Pancreas (tissue), 10 donors: ENCODE measurements at places on chromosomes 3 and 15. TPM values are rescaled to one million over a fixed set of nuclear protein-coding genes. Genes with fewer than 3 reads are reported as not detected.

IQCF5 gene
- total RNA-seq: not detected

BOC gene
- total RNA-seq: 4.9 TPM

RBM5 gene
- 42.5 TPM for total RNA-seq

XCR1 gene
- total RNA-seq: 0.31 TPM

ZIC1 gene
- not detected for total RNA-seq

THAP10 gene
- total RNA-seq: 1.3 TPM

ACAN gene
- total RNA-seq: 0.04 TPM

FRG2C gene
- not detected for total RNA-seq

TCAIM gene
- 15.4 TPM for total RNA-seq

GOLGA8Q gene
- total RNA-seq: 0.83 TPM

GRCh38 chr15:49918121-49918520 is 200.9 kb downstream of the ATP8B4 start:
- no peak for DNase-seq

DNA sequence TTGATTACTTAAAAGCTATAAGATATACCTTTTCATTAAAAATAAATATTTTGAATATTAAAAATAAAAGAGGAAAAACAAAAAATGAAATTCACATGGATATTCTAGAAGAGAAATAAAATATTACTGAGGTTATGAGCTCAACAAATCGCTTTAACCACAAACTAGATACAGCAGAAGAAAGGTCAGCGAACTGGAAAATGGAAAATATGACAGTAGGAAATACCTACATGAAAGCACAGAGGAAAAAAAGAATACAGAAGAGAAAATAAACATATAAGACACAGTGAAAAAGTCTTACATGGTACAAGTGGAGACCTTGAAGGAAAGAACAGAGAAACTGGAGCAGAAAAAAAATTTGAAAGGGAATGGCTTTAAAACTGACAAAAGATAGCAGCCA is 33.2 kb downstream of the SCAPER start:
- DNase-seq: no peak

- no peak for DNase-seq
Observed at GRCh38 chr3:46974421-46975171, 1.9 kb downstream of the CCDC12 start.

- no peak for DNase-seq
Observed at GRCh38 chr3:183074261-183074660, 25.0 kb downstream of the MCCC1 start.

GRCh38 chr3:36679384-36680200 is 84.8 kb downstream of the DCLK3 start:
- DNase-seq: no peak

GRCh38 chr15:67707520-67708283 is 117.6 kb upstream of the SKOR1 start:
- no peak for DNase-seq

- no peak for DNase-seq
Observed at GRCh38 chr3:44989636-44990373, 13.8 kb downstream of the EXOSC7 start.

- DNase-seq: no peak
Observed at GRCh38 chr15:80452166-80452565, 48.0 kb downstream of the ARNT2 start.

DNA sequence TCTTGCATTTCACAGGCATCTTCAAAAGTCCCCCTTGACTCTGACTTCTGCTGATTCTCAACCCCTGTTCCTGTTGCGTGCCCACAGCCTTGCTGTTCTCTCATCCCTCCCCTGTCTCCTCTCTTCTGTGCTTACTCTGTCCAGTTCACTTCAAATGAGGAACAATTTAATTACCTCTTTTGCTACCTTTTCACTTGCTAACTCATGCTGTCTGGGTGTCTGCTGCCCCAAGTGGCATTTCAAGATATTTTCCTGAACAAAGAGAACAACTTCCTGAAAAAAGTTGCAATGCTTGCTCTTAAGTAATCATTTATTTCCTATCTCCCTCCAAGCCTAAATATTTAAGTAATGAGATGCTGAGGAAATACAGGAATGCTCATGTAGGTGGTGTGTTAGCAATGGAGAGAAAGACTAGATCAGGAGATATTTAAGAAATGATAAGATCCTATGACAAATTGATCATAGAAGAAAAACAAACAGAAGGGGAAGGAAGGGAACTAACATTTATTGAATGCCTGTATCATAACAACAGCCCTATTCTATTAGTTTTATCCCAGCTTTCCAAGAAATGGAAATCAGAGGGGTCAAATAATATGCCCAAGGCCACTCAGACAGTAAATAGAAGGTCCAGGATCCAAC is 42.2 kb downstream of the SV2B start:
- DNase-seq: no peak

DNA sequence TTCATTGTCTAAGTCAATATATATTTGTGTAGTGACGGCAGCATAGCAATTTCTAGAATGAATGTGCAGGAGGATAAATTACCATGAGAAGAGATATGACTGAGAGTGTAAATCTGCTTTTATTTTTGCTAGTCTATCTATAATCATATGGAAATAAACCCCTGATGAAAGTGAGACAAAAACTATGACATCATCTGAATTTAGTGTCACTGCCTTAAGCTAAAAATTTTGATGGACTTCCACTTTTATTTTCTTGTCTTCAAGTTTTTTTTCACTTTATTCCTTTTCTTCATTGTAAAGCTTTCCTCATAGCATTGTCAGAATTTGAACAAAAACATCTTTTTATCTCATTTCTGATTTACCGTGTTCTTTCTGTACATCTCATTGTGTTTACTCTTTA is 242.0 kb downstream of the CHST2 start:
- DNase-seq: no peak

DNA sequence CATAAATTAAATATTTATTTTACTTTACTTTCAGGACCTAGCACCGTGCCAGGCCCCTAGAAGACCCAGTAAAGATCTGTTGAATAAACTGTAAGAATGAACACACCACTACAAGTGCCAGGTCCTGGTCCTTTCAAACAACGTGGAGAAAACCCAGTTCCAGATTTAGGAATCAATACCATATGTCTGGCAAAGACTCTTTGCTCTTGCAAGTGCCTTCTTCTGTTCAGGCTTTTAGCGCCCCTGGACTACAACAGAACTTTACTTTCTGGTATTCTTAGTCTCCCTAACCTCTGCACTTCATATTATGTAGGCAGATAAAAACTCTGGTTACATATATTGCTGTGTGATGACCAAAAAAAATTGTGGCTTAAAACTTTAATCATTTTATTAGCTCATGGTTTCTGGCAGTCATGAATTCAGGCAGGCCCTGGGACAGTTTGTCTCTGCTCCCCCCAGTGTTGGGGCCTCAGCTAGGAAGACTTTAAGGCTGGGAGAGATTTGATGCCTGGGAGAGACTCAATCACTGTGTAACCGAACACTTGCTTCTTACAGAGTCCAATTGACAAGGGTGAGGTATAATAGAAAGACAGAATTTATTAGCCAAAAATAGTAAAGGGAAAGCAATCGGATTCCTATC is 2.9 kb upstream of the PSMA4 start:
- no peak for DNase-seq

DNA sequence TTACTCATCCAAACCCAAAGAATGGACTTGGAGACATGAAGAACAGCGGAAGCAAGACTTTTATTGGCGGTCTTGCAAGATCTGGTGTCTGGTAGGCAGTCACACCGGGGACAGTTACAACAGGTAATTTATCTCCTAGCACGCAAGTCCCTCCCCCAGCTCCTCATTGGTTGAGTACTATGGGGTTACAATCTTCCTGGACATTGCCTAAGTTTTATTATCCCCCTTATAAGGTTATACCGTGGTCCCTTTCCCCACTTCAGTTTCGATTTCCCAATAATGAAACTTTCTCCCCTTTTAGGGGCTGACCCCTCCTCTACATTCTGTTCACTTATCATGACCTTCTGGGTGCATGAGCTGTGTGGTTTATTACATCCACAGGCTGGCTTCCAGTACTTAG is 18.7 kb downstream of the ARL8B start:
- DNase-seq: no peak

DNA sequence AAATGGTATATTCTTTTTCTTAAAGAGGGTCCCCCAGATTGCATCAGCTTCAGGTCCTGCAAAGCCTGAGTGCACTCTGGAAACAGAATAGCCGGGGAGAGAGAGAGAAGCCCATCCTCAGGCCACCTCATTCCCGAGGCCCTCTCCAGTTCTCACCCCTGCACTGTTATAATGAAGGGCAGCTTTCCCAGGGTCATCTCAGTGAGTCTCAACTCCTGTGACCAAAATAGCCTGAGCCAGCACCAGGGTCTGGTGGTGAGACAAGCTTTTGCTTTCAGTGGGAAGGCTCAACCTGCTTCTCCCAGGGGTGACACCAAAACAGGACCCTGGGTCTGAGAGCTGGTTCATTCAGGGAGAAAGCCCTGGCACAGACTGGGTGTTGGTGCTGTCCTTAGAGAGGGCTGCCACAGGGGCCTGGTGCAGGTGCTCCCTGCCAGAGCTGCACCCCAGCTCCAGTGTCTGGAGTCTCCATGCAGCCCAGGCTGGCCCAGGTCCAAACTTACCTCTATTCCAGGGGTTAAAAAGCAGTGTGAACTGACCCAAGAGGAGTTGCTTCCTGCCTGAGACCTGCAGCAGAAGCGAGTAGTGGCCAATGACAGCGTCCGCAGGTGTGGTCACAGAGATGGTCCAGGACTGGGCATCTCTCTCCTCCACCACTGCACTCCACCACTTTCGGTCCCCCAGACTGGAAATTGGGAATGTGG is 6.1 kb downstream of the EPB42 start:
- DNase-seq: no peak

DNA sequence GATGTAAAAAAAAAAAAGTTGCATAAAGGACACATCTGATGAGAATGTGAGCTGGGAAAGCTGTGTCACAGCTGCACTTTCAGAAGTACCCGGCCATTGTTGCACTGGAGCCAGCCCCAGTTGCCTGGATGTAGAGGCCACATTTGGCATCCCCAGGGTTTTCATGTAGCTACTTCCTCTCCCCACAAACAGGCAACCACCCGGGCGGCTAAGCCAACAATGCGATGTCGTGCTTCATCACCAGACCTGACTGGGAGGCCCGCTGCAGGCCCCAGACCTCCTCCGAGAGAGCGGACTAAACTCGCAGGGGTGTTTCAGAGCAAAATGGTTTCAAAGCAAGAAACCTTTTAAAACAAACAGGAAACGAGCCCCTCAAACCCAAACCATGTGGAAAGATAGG is 142.3 kb downstream of the TMCO5A start:
- DNase-seq: no peak

GRCh38 chr3:190721330-190721729 is 141.2 kb downstream of the GMNC start:
- no peak for DNase-seq

- DNase-seq: no peak
Observed at GRCh38 chr3:194184265-194184751, 48.4 kb downstream of the HES1 start.

DNA sequence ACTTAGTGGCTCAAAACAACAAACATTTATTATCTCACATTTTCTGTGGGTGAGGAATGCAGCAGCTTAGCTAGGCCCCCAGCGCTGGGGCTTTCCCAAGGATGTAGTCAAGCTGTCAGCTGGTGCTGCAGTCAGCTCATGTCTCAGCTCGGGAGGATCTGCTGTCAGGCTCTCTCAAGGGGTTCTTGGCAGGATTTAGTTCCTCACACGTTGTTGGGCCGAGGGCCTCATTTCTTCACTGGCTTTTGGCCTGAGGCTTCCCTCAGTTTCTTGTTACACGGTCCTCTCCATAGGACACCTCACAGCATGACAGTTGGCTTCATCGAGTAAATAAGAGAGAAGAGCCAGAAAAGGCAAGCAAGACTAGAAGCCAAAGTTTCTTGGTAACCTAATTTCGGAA is 13.7 kb upstream of the U2SURP start:
- no peak for DNase-seq

- DNase-seq: peak; percentile 50
Observed at GRCh38 chr3:115092220-115092791, 54.8 kb downstream of the ZBTB20 start.

GRCh38 chr3:134326760-134327593 is 47.3 kb downstream of the AMOTL2 start:
- DNase-seq: no peak

GRCh38 chr3:108334701-108335100 is 38.4 kb downstream of the HHLA2 start:
- no peak for DNase-seq

DNA sequence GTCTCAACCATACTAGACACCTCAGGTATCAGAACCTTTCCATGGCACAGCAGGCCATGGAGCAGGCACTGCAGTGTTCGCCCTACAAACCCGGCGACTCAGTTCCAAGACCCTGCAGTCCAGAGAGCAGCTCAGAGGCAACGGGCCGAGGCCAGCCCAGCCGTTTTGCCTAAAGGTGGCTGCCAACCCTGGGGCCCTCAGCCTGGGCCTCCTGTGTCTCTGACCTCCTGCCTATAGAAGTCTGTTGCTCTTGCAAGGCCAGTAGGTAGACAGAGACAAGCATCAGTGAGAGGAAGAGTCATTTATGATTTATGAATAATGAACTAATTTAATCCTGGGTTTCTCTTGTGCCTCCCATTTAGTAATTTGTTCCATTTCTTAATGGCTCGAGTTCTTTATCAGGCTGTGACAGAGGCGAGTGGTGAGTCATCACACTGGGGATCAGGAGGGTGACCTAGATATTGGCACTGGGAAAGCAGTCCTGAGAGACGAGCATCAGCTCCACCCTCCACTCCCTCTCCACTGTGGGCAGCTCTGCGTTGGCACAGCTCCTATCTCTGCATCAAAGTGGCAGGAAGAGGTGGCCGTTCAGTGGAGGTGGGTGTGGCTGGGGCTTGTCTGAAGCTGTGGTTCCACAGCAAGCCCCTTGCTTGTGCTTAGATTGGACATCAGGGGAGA is 79.8 kb downstream of the ABHD5 start:
- DNase-seq: peak; percentile 75

- no peak for DNase-seq
Observed at GRCh38 chr15:76363251-76363650, 26.7 kb downstream of the ISL2 start.

- no peak for DNase-seq
Observed at GRCh38 chr3:135922903-135923250, 42.7 kb upstream of the PPP2R3A start.

GRCh38 chr3:41304593-41304992 is 105.3 kb downstream of the CTNNB1 start:
- DNase-seq: no peak
